ENCODE measurements at places on chromosomes 12 and 14.
A peak's percentile ranks its signal among the peaks of the same experiment; 100 is the strongest.

- no peak for DNase-seq
Measured at GRCh38 chr14:23438101-23438971, 2.9 kb upstream of the MYH7 start.

- no peak for DNase-seq
Measured at GRCh38 chr12:104743202-104743580, 214.9 kb downstream of the SLC41A2 start.

DNA sequence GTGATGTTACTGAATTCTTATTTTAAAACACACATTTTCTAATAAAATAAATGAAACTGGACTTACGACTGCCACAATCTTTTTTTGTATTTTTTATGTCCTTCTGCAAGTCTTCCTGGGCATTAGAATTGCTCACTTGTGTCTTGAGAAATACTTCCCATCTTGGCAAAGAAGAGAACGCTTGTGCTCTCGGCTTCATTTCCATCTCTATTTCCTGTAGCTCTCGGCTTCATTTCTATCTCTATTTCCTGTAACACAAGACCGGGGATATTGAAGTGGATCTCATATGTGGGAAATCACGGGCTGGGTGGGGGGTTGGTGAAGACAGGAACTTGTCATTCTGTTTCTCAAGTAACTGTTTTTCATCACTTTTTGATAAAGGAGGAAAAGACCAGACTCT is 77.9 kb downstream of the EP400 start:
- no peak for DNase-seq

DNA sequence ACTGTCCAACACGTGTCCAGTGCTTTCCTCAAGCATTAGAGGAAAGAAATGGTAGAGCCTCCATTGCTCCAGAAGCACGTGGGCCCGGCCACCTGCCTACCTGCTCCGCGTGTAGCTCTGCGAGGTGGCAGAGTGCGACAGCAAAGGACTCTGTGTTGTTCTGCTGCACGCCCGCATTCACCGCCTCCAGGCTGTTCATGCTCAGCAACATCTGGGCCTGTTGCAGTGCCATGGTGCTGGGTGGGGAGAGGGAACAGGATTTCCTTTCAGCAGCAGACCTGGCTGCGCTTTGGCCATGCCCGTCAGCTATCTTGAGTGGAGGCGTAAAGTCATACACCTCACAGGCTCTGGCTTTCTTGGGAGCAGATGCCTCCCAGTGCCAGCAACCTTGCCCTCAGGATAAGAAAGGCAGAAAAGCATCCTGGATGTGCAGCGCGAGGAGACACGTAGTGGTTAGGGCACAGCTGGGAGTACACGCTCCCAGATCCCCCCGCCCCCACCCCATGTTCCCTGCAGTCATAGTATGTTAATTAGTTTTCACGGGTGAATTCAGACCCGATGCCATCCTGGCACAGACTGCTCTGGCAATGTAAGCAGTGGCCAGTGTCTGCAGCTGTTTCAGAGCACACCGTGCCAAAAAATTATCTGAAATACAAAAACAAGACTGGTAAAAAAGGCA is 25.1 kb downstream of the ANAPC5 start:
- no peak for DNase-seq

- no peak for DNase-seq
Measured at GRCh38 chr14:30180219-30180618, 252.6 kb upstream of the PRKD1 start.

DNA sequence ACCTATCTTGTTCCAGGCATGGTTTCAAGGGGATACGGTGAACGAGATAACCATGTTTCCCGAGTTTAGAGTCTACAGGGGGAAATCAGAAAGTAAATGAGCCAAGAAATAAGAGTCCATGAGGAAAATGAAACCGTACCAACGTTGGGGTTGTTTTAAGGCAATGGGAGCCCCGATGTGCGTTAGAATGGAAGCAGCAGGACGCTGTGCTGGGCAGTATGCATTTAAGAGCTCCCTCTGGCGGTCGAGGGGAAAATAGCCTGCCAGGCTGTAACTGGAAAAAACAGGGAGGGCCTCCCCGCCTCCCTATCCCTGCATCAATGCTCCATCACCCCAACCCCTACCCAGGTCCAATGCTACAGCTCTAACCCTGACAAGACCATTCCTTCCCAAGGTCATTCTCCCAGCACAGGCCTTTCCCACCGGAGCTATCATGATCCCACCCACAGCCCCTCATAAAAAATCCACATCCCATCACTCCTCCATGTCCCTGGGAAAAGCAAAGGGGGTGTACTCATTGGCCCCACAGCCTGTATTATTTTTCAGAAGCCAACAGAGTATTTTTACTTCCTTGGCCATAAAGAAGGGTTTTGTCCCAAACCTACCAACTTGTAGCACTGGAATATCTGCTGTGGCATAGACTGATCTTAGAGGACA is 226.3 kb upstream of the NOS1 start:
- peak; percentile 7 for DNase-seq

- DNase-seq = no peak
Measured at GRCh38 chr12:125402874-125403789, 337.9 kb downstream of the AACS start.

DNA sequence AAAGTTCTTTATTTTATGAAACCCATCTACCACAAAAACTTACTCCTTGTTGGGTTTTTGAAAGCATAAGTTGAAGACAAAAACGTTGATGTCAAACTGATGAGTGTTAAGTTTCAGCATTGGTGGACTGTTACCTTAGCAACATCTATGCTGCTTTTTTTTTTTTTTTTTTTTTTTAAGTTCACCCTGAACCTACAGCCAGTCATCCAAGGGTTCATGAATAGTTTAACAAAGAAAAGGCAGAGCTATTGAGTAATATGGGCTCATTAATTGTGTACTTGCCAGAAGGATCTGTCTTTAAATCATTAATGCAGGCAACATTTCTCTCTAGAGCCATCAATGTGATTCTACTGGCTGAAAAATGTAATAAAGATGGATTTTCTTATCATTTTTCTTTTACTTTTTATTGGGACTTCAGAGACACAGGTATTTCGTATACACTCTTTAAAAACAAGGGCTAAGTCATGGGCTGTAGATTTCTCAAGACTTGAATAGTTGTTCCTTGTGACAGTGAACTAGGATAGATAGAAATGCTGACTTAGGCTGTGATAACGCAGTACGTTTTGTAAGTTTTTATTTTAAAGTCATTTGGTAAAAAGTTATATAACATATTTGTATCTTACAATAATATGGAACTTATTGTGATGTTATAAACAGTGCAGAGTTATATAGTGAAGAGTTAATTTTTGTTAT is at the start of gene PTPRQ:
Gene PTPRQ (plus strand): TSS at position 262 of the 693 bp plus-strand sequence. CDS start 111 bp downstream, at position 373.
- DNase-seq = no peak

GRCh38 chr14:37587881-37588666 is 7.0 kb downstream of the FOXA1 start:
- DNase-seq = no peak

DNA sequence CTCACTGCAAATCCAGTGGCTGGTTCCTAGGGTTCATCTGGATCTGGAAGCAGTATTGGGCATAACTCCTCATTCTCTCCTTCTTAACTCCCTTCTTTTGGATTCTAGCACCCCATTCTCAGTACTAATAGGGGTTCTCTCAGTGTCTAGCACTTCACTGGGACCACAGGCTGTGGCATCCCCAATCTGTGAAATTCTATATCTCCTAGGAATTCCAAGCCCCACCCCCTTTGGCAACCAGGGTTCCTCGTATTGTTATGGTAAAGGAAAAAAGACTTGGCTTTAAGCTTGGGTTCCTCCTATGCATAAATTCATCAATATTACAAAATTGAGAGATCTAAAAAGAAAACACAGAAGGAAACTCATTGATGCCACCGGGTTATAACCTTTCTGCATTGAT is 45.0 kb upstream of the FBXO21 start:
- DNase-seq = no peak
